Gastrocnemius medialis (tissue), 4 donors: ENCODE measurements at places on chromosomes 16 and 17.

- DNase-seq: no peak
Observed at GRCh38 chr17:27598337-27599050, 32.5 kb upstream of the LGALS9 start.

DNA sequence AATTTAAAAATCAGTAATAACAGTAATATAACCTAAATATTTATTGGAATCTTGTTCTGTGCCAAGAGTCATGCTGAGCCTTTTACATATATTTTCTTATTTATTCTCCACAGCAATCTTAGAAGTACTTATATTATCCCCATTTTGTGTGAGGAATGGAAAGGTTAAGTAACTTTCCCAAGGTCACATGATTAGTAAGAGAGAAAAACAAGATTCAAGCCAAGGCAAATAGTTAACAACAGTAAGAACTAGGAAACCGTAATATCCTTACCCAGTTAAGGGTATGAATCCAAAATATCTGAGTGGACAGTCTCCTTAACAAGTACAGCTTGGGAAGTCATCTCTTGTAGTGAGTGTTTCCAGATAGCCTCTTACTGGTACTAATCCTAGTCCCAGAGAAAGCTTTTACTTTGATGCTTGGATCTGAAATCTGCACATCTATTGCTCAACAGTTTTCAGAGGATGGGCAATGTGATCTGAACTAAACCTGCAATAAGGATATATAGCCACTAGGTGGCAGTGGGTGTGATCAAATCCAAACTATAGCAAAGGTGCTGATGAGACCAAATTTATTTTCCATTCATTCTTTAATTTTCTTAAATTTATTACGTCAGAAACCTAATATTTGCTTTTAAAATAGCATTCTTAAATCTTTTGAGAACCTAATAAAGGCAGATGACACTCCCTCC is 23.3 kb downstream of the SHISA6 start:
- DNase-seq: no peak

GRCh38 chr16:11245988-11246387 is 10.0 kb downstream of the SOCS1 start:
- DNase-seq: no peak

- DNase-seq: no peak
Observed at GRCh38 chr16:70437017-70437581, 1.8 kb downstream of the ST3GAL2 start.

- DNase-seq: no peak
Observed at GRCh38 chr17:8611619-8612298, 18.8 kb downstream of the MYH10 start.

- DNase-seq: no peak
Observed at GRCh38 chr17:31248986-31249834, 47.8 kb downstream of the OMG start.

DNA sequence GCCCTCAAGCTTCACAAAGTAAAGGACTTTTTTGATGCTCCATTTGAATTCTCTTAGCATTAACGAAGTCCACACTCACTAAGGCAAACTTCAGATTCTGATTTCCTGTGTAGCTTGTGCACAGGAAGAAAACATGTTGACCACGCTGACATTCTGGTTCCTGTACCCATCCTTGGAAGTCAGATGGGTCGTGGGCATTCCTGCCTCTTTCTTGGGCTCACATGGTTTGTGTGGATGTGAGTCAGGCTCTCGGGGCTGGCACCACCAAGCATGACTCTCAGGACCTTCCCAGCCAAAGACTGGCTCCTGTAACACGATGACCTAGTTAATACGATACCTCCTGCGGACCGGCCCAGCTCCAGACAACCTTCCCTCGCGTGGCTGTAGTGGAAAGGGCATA is 32.8 kb downstream of the ARSG start:
- peak; percentile 91 for DNase-seq

GRCh38 chr17:68396226-68397107 is 60.8 kb downstream of the WIPI1 start:
- no peak for DNase-seq

GRCh38 chr17:21239680-21240368 is 13.4 kb downstream of the NATD1 start:
- no peak for DNase-seq

DNA sequence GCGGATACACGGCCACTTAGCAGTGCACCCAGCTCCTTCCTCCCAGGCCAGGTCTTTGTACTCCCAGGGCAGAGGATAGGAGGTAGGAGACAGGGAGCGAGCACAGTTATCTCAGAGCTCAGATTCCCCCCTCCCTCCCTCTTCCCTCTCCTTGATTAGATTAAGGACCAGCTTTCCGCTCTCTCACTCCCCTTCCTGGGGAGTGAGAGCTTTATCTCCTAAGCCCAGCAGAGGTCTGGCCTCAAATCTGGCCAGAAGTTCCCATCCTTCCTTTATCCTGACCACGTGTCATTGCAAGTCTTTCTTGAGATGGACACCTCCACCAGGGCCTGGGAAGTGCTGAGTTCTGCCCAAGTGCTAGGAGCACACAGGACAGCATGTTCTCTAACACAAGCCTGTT is 5.1 kb downstream of the ARL4D start:
- no peak for DNase-seq

- DNase-seq: no peak
Observed at GRCh38 chr16:27323781-27324561, 10.2 kb downstream of the IL4R start.

GRCh38 chr17:49630113-49630900 is 47.6 kb downstream of the SPOP start:
- DNase-seq: no peak

- no peak for DNase-seq
Observed at GRCh38 chr17:32689348-32689747, 187.6 kb downstream of the MYO1D start.

GRCh38 chr16:970386-970765 is 408 bp downstream of the LMF1 start:
- no peak for DNase-seq

GRCh38 chr16:23640615-23640930 is 537 bp downstream of the PALB2 start:
- DNase-seq: no peak

DNA sequence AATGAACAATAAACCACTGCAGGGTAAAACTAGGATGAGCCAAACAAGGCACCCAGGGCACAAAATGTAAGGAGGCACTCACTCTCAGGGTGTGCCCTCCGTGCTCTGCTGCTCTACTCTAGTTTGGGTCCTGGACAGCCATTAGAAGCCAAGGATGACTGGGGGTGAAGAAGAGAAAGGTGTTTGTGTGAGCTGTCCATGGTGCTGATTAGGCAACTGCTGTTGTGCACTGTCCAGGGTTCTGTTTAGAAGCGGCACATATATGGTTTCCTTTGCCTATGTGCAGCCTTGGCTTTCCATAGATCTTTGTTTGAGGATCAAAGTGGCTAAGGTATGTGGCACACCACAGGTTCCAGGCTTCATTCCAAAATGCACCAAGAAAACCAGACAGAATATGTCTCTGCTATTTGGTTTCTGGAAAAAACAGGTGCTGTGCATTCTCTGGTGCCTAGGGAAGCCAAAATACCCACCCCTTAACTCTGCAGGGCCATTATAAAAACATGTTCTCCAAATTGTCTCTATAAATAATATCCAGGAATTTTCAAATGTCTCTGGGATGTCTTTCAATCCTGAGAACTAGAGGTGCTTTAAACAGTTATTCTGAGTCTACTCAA is 123.5 kb downstream of the CBLN1 start:
- no peak for DNase-seq

DNA sequence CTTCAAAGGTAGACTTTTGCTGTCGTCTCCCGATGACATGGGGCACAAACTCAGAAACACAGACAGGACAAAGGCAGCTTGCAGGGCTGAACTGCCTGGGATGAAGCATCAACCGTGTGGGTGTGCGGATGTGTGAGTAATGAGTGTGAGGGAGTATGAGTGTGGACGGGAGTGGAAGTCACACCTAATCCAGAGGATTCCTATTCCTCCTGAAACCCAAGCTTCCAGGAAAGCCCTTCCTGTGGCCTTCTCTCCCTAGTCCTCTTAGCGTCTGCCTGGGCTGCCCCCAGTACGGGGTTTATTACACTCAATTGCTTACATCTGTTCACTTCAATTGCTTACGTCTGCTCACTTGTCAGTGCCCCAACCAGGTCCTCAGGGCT is 2.3 kb upstream of the IL4R start:
- no peak for DNase-seq

- DNase-seq: no peak
Observed at GRCh38 chr16:88303890-88304819, 78.6 kb upstream of the ZNF469 start.

DNA sequence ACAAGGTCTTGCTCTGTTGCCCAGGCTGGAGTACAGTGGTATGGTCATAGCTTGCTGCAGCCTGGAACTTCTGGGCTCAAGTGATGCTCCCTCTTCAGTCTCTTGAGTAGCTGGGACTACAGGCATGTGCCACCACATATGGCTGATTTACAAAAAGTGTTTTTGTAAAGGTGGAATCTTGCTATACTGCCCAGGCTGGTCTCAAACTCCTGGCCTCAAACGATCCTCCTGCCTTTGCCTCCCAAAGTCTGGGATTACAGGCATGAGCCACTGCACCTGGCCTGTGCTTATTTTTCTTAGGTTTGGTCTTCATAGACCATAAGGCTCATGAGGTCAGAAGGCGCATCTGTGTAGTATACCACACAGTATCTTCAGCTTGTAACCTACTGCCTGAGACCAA is 5.3 kb downstream of the CLEC19A start:
- DNase-seq: no peak

DNA sequence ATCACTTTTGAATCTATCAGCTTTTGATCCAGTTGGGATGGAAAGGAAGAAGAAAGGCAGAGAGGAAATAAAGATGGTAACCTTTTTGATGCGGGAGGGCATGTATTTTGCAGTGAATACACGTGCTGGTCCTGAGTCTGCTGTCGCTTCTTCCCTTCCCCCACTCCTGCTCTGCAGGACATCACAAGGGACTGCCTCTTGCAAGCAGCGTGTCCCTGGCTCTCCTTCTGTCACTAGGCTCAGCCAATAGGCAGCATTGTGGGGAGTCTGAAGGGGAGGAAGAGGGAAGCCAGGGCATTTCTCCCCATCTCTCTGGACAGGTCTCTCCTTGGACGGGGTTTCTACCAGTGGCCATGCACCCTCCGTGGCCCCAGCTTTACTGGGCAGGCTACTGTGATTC is 15.7 kb upstream of the WFDC1 start:
- no peak for DNase-seq

DNA sequence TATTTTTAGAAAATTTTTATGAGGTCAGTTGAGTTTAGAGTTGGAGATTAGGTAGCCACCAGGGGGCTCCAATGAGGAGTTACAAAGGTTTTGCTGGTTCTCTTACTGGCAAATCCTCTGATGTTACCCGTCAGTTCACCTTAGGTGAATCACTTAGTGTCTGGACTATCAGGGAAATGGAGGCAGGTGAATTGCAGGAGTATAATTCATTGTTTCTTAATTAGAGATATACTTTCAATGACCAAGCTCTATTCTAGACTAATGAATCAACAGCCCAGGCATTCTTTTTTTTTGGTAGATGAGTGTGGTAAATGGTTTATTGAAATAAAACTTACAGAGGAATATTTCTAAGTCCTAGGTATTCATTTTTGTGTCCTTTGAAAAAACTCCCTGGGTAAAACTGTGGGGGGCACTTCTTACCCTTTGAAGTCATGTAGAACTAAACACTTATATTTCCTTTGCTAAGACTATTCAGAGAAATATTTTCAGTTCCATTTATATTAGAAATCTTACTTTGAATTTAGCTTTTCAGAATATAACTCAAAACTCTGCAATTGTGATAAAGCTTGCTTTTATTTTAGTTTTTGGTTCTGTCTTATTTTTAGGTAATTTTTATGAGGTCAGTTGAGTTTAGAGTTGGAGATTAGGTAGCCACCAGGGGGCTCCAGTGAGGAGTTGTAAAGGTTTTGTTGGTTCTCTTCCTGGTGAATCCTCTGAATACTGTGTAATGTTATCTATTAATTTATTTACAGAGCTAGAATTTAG is 17.7 kb downstream of the PSMD11 start:
- no peak for DNase-seq

DNA sequence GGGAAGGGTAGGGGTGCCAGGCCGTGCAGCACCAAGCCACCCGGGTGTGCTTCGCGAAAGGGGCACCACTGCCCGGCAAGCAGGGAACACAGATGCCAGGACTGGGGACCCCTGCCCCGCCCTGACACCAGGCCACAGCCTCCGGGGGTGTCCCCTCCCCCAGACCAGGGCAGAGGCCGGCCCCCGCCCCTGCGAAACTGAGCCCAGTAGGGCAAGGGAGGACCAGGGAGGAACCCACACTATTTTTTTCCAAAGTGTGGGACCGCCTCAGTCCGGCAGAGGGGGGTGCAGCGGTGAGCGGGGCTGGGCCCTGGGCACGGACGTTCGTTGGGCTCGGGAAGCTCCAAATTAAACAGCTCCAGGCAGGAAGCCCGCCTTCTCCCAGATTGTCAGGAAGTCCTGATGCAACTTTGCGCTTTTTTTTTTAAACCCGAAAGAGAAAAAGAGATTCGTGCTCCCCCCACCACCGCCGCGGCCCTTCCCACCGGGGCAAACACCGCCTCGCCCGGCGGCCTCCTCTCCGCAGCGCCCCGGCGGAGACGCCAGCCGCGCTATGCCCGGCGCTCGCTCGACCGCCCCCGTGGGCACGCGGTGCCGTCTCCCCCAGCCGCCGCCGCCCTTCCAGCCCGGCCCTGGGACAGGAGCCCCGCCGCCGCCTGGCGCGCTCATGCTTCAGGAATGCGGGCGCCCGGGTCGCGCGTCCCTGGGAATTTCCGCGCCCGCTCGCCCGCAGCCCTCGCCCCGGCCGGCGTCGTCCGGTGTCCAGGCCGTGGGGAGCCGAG is 755 bp downstream of the PIEZO1 start:
- no peak for DNase-seq

GRCh38 chr17:79624718-79625478 is 14.0 kb upstream of the RBFOX3 start:
- DNase-seq: no peak

DNA sequence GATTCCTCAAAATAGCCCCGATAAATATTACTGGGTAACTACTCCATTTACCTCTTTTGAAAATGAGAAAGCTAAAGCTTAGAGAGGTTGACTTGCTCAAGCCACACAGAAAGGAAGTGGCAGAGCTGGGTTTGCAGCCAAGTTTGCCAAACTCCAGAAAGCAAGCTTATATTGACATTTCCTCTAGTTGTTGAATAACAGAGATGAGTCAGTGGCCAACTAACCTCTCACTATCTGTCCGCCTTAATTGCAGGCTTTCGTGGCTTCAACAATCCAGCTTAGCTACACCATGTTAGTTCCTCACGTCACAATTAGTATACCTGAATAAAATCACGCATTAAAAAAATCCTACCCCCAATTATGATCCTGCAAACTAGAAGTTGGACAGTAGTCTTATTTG is 151.7 kb downstream of the CNTNAP4 start:
- no peak for DNase-seq

- no peak for DNase-seq
Observed at GRCh38 chr17:35082073-35082657, 18.7 kb upstream of the RFFL start.

GRCh38 chr17:8574687-8575086 is 55.8 kb downstream of the MYH10 start:
- DNase-seq: no peak

DNA sequence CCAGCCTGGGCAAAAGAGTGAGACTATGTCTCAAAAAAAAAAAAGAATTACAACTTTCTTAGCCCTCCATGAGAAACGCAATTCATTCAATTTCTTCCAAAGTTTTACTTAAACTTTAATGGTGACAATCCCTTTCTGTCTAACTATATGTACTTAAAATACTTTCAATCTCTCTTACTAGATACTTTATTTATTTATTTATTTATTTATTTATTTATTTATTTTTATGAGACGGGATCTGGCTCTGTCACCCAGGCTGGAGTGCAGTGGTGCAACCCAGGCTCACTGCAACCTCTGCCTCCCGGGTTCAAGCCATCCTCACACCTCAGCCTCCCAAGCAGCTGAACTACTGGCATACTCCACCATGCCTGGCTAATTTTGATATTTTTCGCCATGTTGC is 108.1 kb downstream of the SPAG9 start:
- no peak for DNase-seq

GRCh38 chr16:3486506-3487215 is 8.6 kb downstream of the C16orf90 start:
- DNase-seq: no peak
